ENCODE measurements at places on chromosomes 2 and 18. TPM values are rescaled to one million over a fixed set of nuclear protein-coding genes. Genes with fewer than 3 reads are reported as not detected.

MGAT5 gene
- 13.7 TPM for total RNA-seq

TLX2 gene
- total RNA-seq = 0.28 TPM

NRP2 gene
- total RNA-seq = 104 TPM

C2orf78 gene
- not detected for total RNA-seq

LHCGR gene
- total RNA-seq = not detected

ACKR3 gene
- 15.6 TPM for total RNA-seq

OSR1 gene
- total RNA-seq = 9.7 TPM

CRYBA2 gene
- total RNA-seq = 0.25 TPM

CFAP221 gene
- total RNA-seq = 0.14 TPM

HOXD9 gene
- total RNA-seq = 1.1 TPM

RGPD8 gene
- total RNA-seq = 3.1 TPM

EFHD1 gene
- total RNA-seq = 4.7 TPM

All from A549 treated with AZD2906 at 1 μM for 4 hours (cell line).